ENCODE measurements at places on chromosomes 1 and 21.

DNA sequence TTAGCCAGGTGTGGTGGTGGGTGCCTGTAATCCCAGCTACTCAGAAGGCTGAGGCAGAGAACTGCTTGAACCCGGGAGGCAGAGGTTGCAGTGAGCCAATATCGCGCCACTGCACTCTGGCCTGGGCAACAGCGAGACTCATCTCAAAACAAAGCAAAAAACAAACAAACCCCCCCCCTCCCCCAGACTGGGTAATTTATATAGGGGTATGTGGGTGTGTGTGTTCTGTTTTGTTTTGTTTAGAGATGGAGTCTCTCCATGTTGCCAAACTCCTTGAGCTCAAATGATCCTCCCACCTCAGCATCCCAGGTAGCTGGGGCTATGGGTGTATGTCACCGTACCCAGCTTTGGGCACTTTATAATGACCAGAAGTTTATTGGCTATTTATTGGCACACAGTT lies 73.6 kb downstream of the SLC27A3 start:
- no peak for DNase-seq

- no peak for DNase-seq
Observed at GRCh38 chr1:180167721-180168467, 13.2 kb downstream of the QSOX1 start.

GRCh38 chr1:226912587-226913176 lies 27.4 kb upstream of the COQ8A start:
- DNase-seq, result no peak

- no peak for DNase-seq
Observed at GRCh38 chr21:45091550-45092322, 17.4 kb downstream of the ADARB1 start.

- no peak for DNase-seq
Observed at GRCh38 chr1:168861421-168862004, 132.5 kb upstream of the DPT start.

- DNase-seq, result peak; percentile 18
Observed at GRCh38 chr1:18100491-18101063, 7.0 kb upstream of the IGSF21 start.

- DNase-seq, result no peak
Observed at GRCh38 chr1:54285815-54286345, 85.9 kb downstream of the MRPL37 start.

DNA sequence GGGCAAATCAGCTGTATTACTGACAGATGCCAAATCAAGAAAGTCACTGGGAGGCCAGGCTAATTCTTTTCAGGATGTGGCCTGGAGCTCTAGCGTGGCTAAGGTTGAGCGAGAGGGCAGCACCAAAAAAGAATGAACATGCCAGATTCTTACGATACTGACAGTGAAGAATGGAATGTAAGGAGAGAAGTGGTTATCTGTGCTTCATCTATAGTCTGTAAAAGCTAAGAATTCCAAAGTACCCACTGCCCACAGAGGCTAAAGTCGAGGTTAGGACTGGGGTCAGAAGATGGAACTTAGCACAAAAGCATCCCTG lies 32.7 kb downstream of the TFAP2E start:
- DNase-seq, result no peak

DNA sequence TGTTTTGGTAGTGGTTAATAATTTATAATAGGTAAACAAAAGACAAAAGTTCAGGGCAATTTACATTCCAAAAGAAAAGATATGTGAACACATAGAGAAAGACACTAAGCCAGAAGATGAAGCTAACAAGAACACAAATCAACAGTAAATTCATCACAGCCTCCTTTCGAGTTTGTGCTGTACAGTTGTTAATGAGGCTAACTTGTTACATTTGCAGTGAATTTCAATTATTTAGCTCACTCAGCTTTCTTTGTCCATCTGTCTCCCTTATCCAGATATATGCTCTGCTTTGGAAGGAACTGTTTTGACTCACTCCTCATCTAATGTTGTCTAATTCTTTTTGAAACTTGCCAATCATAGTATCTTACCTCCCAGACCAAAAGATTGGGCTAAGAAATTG lies 423.3 kb upstream of the OLFM3 start:
- DNase-seq, result no peak
